HCEC 1CT (cell line): ENCODE measurements at places on chromosomes 11 and 22.
A peak's percentile ranks its signal among the peaks of the same experiment; 100 is the strongest.

GRCh38 chr11:67119585-67120391 is 725 bp downstream of the KDM2A start:
- DNase-seq: peak; percentile 24

- DNase-seq: no peak
Observed at GRCh38 chr11:70569618-70569890, 171.2 kb downstream of the CTTN start.

- DNase-seq: no peak
Observed at GRCh38 chr11:82981852-82982251, 80.3 kb downstream of the DDIAS start.

GRCh38 chr11:9752091-9752490 is 88.2 kb downstream of the SWAP70 start:
- DNase-seq: peak; percentile 48

DNA sequence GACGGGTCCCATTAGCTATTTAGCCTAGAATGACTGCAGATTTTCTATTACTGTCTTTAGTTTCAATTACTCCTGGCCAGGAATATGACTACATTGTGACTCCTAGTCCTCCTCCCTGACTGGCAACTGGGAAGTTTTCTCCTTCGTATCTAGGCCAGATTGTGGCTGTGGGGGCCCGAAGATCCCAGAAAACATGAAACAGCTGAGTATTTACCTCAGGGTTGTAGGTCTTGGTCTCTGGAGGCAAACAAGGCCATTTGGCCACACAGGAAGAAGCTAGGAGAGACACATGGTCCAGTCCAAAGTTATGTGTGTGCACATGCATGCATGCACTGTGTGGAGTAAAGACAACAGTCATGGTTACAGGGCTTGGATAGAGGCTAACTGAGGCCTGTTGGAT is 10.2 kb upstream of the GDPD4 start:
- DNase-seq: no peak

GRCh38 chr11:13668957-13669521 is 571 bp downstream of the FAR1 start:
- peak; percentile 21 for DNase-seq

GRCh38 chr22:27134315-27134701 is 476.9 kb downstream of the MIAT start:
- peak; percentile 78 for DNase-seq

DNA sequence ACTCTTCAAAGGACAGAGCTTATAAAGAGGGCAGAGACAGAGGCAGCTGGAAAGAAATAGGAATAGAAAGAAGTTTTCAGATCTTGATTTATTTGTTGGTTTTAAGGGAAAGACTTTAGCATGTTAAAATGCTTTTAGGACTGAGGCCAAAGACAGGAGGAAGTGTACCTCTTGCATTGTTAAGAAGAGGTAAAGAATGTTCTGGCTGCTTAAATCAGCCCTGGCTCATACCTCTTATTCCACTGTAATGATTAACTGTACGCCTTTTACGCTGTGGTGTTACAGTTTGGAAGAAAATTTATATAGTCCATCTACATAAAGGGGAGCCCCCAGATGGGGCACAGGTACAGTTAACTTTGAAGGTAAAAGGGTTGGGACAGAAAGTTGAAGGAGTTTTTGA is 10.1 kb upstream of the MPZL2 start:
- DNase-seq: no peak

DNA sequence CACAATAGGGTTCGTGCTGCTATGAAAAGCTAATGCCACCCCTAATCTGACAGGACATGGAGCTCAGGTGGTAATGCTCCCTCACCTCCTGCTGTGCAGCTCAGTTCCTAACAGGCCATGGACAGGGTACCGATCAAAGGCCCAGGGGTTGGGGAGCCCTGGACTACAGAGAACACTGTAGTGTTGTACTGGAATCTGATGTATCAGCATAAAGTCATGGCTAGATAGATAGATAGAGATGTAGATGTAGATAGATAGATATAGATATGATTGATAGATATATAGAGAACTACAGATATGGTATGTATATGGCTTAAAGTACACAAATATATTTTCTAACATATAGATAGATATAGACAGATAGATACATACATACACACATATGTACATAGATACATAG is 112.3 kb upstream of the MPPED2 start:
- no peak for DNase-seq

DNA sequence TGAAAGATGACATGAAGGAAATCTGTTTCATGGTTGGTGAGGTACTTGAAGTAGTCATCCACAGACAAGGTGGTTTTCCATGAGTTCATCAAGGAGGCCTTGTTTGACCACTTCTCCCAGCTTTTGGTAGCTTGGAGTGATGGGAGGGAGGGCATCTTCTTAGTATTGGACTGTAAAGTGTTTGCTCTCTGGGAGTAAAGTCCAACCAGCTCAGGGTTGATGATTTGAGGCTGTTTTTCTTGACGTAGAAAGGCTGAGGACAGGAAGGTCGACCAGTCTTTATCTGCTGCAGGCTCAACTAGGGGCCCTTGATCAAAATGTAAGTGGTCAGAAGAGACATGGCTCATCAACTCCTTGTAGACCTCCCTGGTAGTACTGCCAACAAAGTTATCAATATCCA is 1.7 kb downstream of the CCDC87 start:
- no peak for DNase-seq
